ENCODE measurements at places on chromosomes 4 and X.

DNA sequence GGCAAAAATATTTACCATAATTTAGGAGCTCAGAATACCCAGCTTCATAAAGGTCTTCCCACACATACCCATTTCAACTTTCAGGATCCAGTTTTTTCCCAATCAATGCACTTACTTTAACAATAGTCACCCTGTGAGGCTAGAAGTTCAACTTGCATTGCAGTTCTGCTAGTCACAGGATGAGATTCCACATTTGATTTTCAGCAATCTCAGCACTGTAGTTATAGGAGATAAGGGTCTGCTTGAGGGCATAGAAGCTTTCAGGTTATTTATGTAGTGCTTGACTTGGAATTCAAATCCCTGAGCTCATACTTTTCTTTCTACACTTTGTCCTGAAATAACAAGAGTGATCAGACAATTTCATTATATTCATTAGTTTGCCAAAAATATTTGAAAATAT, 78.3 kb upstream of the IL2 start:
- DNase-seq = no peak

DNA sequence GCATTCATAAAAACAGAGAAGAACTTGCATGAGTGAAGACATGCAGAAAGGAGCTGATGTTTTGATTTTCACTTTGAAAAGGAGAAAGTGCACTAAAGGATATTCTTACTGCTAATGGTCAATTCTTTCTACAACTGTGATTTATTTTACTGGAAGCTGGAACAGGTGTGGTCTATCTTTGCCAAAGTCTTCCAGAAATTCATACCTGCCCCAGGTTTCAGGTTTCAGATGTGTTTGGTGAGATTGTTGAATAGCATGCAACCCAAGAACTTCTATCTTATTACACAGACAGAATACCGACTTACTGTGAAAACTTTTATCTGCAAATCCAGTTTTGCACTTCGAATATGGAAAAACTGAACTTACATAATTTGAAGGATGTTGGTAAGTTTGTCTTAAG, 388.3 kb downstream of the PDGFC start:
- no peak for DNase-seq

- no peak for DNase-seq
Measured at GRCh38 chr4:8821151-8821950, 50.3 kb downstream of the HMX1 start.

- no peak for DNase-seq
Measured at GRCh38 chrX:119375561-119375960, 23.6 kb upstream of the SLC25A43 start.

DNA sequence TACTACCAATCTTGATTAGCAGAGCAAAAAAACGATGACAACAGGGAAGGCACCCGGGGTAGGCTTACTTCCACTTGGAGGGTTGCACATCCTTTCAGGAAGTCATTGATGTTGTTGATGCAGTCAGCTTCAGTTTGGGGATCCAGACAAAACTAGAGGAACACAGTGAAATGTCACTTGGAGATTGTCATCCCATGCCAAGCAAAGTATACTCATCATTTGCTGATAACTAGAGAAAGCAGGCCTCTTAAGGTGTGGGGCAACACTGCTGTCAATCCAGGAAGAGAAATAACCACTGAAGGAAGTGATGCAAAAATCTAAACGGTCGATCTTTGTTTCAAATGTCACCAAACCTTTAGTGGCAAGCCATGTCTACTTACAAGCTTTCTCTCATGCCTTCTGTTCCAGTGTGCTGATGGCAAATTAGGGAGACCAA, 1.4 kb downstream of the ARHGEF6 start:
- DNase-seq = no peak

DNA sequence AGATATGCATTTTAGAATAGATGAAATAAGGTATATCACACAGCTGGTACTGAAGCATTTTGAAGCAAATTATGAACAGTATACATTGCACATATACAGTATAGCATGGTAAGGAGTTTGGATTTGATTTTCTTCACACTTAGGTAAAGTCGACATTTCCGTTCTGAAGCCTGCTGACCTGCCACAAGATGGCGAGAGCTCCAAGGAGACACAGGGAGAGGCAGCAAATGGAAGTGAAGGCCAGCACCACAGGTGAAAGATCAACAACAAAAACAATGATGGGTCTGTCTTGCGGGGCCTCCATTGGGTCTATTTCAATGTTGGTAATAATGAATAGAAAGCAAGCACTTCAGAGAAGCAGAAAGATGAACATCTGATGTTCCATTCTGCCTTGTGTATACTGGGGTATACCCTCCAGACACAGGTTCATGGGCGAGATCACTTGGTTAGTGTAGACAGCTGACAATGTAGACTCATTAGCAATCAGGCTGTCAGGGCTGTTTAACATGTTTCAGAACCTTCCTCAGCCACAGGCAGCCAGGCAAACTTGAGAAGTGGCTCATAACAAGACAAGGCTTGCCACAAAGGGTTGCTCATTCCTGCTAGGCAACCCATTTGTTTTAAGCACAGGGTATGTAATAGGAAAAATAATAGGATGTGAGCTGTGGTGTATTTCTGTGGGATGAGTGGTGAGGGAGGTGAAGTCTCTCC, 21.4 kb upstream of the NOX1 start:
- DNase-seq = no peak

DNA sequence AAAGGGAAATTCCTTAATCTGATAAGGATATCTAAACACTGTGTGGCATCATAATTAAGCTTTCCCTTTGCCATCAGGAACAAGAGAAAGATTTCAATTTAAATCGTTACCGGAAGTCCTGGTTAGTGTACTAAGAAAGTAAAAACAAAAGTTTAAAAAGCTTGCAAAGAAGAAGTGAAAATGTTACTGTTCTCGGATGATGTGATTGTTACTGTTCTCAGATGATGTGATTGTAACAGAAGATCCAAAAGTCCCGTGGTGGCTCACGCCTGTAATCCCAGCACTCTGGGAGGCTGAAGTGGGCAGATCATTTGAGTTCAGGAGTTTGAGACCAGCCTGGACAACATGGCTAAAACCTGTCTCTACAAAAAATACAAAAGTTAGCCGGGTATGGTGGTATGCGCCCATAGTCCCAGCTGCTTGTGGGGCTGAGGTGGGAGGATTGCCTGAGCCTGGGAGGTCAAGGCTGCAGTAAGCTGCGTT, 62.5 kb downstream of the RGS12 start:
- no peak for DNase-seq

- DNase-seq = no peak
Measured at GRCh38 chr4:2425386-2426068, 6.8 kb downstream of the CFAP99 start.

- DNase-seq = no peak
Measured at GRCh38 chr4:83378419-83378818, 43.8 kb upstream of the HPSE start.

DNA sequence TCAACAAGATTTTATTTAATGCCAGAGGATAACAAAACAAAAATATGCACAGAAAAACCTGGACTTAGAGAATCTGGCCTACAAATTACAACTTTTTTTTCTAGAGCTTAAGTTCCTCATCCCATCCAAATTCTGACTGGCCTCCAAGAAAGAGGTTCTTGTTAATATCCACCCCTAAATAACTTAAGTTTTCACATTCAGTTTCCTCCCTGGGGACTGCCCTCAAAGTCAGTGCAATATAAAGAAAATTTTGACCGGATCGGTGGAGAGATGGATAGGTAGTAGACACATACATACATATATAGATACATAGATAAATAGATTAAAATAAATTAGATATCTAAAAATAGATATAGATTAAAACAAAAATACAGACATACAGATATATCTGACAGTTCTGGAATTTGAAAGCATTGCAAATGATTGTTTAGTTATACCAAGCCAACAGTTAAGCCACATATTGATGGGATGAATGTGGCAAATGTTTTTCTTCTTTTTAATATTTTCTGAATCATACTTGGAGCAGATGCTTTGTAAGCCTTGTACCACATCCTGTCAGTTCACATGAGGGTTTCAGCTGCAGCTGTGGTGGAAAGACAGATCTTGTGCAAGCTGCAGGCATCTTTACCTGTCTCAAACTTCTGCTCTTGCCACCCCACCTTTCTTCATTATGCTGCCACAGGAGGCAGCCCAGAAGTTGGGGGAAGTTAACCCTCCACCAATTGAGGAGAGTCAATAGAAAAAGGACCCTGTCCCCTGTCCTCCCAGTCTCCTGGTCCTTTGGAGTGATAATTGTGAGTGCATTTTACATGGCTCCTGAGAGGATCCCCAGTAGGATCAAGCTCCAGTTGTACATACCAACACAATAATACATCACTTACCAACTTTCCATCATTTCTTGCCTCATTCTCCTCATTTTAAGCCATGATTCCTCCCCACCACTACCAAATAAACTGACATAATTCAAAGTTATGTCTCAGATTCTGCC, 58.5 kb upstream of the PRDM8 start:
- no peak for DNase-seq

GRCh38 chr4:144809056-144809640, 163.2 kb downstream of the HHIP start:
- no peak for DNase-seq

DNA sequence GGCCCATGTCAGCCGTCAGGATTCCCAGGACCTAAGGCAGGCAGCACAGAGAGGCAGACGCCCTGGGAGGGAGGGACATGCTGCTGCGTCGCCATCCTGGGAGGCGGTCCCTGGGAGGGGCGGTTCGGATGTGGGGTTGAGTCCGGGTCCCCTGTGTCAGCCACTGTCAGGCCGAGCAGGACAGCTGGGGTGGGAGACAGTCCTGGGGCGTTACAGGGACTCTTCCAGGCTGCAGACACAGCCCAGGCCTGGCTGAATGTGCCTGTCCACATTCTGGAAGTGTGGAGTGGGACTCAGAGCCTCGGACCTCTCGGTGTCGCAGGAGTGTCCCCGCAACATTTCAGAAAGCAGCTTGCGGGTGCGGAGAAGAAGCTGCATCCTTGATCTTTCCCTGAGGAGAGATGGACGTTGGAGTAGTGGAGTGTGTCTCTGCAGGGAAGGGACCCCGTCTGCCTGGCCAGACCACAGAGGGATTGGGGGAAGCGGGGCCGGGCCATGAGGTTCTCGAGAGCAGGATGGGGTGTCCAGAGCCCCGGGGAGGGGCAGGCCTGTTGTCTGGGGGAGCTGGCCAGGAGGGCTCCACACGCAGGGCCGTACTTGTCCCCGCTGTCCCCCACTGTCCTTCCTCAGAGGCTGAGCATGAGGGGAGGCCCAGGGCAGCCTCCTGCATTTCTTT, 6.1 kb downstream of the AKAP17A start:
- no peak for DNase-seq

GRCh38 chr4:149980121-149980682, 98.0 kb upstream of the DCLK2 start:
- no peak for DNase-seq

GRCh38 chrX:39772057-39772832, 325.5 kb downstream of the BCOR start:
- peak; percentile 2 for DNase-seq

DNA sequence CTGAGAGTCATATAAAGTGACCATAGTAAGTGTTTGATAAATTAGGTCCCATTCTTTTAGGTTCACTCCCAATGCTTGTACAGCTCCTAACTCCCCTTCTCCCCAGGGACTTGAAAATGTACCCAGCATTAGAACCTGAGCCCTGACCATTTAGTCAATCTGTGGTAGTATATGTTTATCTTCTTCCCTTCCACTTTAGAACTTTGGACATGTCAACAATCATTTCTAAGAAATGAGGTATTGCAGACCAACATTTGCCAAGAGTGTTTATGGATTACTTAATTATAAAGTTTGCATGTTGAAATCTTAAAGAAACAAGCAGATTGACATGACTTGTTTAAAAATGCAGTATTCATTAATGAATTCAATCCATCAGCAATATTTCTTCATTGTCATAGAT, 26.0 kb downstream of the AFM start:
- DNase-seq = no peak

- no peak for DNase-seq
Measured at GRCh38 chrX:148049441-148049840, 68.3 kb downstream of the FMR1NB start.

GRCh38 chrX:5051831-5052491, 1176.7 kb downstream of the NLGN4X start:
- DNase-seq = no peak

- no peak for DNase-seq
Measured at GRCh38 chr4:5566991-5567390, 141.4 kb downstream of the EVC2 start.

GRCh38 chrX:154098551-154098950, 1.0 kb upstream of the MECP2 start:
- no peak for DNase-seq

DNA sequence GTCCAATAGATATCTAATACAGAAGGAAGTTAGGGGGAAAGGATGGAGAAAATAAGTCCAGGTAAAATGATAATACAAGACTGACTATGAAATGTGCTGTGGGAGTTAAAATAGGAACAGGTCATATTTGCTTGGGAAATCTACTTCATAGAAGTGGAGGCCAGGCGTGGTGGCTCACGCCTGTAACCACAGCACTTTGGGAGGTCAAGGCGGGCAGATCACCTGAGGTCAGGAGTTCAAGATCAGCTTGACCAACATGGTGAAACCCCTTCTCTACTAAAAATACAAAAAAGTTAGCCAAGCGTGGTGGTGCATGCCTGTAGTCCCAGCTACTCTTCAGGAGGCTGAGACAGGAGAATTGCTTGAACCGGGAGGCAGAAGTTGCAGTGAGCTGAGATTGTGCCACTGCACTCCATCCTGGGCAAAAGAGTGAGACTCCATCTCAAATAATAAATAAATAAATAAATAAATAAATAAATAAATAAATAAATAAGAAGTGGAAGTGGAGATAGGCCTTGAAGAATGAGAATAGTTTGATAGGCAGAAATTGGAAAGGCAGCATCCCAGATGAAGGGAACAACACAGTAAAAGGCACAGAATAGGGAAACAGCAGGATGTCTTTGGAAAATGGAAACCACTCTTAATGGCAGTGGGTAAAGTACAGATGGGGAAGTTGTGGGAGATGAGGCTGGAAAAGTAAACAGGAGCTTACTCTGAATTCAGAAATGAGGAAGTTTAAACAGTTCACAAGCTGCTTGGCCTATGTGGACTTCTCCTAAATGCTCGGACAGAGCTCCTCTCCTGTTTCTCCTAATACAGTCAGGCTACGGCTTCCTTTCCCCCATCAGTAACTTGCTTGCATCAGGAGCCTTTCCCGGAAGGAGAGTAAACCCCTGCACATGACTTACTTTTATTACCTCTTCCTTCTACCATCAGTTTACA, 15.1 kb upstream of the GK start:
- DNase-seq = no peak

DNA sequence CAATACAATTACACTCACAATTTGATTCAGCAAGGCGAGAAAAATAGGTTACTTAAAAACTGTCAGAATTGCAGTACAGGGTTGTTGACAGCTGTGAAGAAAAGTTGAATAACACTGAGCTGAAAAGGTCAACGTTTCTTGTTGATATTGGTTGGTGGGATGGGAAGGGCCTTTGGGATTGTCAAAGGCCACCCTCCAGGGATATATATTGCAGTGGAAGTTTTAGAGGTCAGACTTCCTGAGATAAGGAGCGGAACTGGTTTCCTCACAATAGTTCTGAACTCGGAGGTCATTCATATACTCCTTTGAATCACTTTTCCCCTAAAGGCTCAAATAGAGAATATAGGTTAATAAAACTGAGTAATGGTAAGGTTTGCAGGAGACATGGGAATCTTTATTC, 417.2 kb downstream of the RAPGEF2 start:
- no peak for DNase-seq

All from hippocampal formation (tissue), 2 donors.